ENCODE measurements at places on chromosomes 7 and 10.
A peak's percentile ranks its signal among the peaks of the same experiment; 100 is the strongest.

DNA sequence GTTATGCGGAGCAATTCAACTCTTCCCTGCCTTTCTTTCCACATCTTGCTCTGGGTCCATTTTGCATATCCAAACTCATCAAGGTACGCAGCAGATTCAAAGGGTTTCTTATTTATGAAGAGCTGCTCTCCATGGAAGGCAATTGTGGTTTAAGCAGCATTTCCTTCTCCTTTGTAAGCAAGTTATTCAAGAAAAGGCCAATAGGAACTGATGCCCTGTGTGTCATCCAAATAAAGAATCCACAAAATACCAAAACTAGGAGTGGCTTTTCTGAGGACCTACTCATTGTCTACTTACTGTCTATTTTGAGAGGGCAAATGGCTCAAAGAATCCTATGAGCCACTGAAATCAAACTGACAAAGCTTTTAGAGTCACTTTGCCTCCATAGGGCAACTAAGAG, 253.1 kb downstream of the PTEN start:
- no peak for DNase-seq

DNA sequence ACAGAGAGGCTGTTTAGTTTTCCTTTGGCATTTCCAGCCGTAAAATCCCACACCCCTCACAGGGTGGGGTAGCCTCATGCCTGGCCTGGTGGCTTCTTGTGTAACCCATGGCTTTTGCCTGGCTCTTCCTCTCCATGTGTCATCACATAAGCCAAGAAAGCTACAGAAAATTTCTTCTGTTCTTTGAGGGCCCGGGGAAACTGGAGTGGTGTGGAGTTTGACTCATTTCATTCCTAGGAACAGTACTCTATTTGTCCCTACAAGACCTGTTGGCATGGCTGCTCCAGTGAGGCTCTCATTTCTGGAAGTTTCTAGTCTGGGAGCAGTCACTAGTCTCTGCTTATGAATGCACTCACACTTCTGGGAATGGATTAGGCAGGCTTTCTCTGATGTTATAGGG, 523.9 kb downstream of the SUGCT start:
- DNase-seq, result no peak

DNA sequence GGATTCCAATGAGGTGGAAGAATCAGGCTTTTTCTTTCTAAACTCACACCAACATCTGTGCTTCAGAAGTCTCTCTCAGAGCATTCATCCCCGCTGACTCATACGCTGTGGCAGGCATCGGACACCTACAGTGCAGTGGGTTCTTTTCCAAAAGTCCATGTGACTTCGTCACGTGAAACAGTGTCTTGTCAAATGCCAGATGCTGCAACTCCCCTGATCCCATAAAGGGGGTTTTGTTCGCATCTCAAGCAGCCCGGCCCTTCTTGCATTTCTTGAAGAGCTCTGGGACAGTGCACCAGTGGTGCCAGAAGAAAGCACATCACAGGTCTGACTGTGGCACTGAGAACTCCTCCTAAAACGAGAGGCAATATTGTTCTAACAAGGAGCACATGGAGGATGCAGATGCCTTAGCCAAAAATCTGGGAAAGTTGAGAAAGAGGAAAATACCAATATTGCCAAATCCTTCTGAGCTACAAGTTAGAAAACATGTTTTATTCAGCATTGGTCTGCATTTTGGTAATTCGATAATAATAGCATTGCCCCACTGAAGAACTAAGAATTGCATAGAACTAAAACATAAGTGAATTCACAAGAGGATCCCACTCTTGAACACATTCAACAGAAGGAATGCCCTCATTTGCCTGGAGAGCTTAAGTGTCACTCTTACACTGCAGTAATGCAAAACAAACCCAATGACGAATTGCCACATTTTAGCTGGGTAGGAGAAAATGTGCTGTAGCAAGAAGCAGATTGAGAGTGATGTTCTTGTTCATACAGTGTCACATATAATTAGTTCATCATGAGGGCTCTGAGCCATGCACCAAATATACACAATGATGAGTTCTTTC, 204.4 kb downstream of the CXCL12 start:
- peak; percentile 80 for DNase-seq

- DNase-seq, result no peak
These were observed 10.3 kb upstream of the H2AZ2 start for GRCh38 chr7:44858161-44858560.

DNA sequence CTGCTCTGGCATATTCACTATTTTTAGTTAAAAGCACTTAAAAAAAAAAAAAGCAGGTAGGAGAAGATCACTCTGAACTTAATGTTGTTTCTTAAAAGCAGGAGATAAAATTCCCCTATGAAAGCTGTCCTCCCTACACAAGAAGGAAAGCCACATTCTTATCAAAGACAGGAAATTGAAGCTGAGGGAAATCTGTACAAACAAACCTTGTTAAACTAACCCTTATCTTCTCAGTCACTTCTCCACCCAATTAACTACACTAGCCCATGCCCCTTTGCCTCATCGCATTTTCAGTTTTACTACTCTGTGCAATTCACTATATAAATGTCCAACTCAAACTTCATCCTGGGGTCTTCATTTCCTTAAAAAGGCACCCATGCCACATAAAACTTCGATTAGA, 2.7 kb upstream of the CDCA7L start:
- no peak for DNase-seq

- DNase-seq, result no peak
These were observed 166.2 kb upstream of the PRR15 start for GRCh38 chr7:29397398-29397797.

All from muscle of leg (tissue), 16 donors.